ENCODE measurements at places on chromosomes 2 and 18.

GRCh38 chr2:65402323-65402722 is 30.1 kb downstream of the SPRED2 start:
- no peak for ATAC-seq

DNA sequence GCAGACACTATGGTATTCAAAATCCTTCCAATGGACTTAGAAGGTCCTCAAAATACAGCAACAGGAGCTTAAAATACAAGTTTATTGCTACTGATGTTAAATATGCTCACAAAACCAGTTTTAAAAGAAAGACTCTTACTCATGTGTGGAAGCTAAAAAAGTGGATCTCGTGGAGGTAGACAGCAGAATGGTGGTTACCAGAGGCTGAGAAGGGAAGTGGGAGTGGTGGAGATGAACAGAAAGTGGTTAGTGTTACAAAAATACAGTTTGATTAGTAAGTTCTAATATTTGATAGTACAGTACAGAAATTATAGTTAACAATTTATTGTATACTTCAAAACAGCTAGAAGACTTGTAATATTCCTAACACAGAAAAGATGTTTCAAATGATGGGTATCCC is 12.1 kb downstream of the ADAM17 start:
- no peak for ATAC-seq

GRCh38 chr2:49687918-49688317 is 533.6 kb upstream of the FSHR start:
- ATAC-seq: no peak

DNA sequence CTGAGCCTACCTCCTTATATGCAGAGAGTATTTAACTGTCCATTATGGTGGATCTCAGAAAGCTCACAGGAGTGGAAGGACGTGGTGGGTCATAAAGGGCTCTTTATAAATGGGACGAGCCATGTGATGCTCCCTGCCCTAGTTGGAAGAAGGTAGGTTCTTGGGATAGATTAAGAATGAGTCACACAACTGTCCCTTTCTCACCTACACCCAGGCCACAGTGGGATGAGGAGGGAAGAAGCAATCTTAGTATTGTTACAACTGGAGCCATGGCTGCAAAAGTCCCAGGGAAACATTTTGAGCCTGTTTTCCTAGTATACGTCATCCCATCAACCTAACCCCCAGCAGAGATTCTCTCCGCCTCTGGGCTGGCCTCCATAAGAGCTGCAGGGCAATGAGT is 229.9 kb downstream of the TTC32 start:
- ATAC-seq: no peak

DNA sequence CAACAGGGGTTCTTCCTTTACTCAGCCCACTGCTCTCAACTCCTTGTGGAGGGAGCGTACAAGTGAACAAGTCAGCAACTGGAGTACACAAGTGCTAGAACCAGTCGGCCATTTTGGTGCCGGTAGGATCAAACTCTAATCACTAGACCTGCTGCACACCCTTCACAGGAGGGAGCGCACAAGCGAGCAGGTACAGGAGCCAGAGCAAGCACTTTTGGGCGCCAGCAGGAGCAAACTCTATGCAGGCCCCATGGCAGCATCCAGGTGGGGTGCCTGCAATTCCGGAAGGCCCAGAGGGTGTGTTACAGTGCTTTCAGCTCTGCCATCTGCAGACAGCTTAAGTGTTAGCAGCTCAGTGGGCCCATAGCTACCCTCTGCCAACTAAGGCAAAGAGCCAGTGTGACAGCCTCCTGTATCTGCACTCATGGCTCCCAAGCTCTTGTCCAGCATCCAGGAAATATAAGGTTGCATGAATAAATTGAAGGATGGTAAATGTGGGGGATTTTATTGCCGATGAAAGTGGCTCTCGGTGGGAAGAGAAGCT is 426.1 kb downstream of the DCC start:
- ATAC-seq: no peak

DNA sequence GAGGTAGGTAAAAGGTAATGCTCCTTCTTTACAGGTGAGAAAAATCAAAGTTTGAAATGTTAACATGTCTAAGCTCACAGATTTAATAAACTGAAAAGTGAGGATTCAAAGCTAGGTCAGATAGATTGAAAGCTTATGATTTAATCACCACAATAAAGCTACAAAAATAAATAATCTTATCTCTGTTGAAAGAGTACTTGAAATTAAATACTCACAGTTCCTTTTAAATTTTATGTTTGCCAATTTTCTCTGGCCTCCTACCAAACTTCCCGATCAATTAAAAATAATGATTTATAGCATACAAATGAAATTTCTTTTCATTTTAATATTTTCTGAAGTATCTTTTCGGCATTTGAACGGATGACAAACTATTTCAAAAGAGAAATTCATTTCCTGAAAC is 77.3 kb downstream of the GAREM1 start:
- ATAC-seq: no peak

DNA sequence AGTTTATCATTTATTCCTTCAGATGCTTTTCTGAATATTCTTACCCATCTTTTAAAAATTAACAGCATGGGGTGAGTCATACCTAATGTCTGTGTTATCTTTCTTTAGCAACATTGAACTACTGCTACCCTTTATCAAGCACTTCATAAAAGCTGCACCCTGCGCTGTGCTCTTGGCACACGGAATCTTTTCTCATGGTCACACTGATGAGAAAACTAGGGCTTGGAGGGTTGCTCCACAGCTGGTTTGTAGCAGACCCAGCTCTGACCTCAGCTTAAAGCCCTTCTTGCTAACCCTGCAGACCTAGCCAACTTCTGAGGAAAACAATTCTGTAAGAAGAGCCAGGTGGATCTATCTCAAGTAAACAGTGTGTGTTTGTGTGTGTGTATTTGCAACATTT is 106.3 kb downstream of the RNF144A start:
- no peak for ATAC-seq

DNA sequence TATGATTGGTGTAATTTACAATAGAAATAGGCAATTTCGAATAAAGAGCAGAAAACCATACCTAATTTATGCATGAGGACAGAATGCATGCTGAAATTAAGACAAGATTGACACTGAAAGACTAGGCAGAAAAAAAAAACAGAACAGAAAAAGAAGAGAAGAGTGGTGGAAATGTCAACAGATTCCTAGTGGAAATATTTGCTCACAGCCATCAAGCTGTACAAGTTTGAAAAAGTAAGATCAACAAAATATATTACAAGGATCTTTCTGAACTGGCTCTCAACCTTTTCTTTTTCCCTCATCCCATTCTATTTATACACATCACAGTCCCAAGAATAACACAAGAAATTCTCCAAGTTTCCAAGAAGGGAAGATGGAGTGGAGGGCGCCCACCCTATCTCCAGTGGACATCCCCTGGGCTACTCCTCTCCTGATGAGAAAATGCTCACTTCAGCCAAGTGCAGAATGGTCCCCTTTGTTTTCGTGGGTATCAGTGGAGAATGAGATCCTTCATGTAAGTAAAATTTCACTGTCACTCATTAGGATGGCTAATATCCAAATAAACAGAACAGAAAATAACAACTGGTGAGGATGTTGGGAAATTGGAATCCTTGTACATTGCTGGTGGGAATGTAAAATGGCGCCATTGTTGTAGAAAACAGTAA is 51.0 kb upstream of the ZNF532 start:
- no peak for ATAC-seq

Data from esophagus mucosa (tissue), 1 donor.